ENCODE measurements at places on chromosomes 7 and 10.

GRCh38 chr7:38594949-38595348 lies 36.2 kb downstream of the AMPH start:
- no peak for DNase-seq

- no peak for DNase-seq
These were observed 656.3 kb upstream of the IGFBP3 start for GRCh38 chr7:46577394-46577793.

GRCh38 chr7:14787551-14787950 lies 115.0 kb downstream of the DGKB start:
- no peak for DNase-seq

GRCh38 chr10:52256832-52257691 lies 57.0 kb upstream of the DKK1 start:
- DNase-seq: no peak

GRCh38 chr10:118970770-118971169 lies 58.7 kb upstream of the NANOS1 start:
- no peak for DNase-seq

DNA sequence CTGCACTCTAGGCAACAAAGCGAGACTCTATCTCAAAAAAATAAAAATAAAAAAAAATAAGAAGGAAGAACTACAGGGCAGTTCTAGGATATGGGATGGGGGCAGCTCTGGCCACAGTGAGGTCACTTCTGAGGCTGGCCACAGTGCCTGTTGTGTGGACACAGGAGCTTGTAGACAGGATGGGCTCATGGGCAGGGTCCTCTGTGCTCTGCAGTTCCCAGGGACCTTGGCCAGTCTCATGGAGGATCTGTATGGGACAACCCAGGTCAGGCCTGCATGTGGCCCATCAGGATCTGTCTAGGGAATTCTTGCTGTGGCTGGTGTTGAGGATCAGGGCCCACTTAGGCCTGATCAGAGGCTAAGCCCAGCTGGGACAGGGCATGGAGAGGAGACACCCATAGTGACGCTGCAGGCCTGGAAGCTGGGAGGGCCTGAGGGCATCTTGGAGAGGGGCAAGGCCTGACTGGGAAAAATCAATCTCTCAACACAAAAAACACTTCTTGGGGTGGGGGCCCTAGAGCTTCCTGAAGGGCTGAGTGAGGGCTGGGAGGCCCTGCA lies 19.4 kb upstream of the PAX2 start:
- DNase-seq: no peak

GRCh38 chr10:73781548-73781878 lies 335 bp upstream of the CHCHD1 start:
- no peak for DNase-seq

DNA sequence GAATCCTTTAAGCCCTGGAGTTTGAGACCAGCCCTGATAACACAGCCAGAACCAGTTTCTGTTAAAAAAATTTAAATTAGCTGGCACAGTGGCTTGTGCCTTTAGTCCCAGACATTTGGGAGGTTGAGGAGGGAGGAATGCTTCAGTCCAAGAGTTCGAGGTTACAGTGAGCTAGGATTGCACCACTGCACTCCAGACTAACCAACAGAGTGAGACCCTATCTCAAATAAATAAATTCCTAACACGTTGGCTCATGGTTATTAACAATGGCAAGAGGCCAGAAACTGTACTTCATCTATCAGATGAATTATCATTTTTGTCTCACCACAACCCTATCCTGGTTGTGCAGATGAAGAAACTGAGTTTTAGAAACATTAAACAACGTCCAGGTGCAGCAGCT lies 2.1 kb upstream of the PPIA start:
- no peak for DNase-seq

DNA sequence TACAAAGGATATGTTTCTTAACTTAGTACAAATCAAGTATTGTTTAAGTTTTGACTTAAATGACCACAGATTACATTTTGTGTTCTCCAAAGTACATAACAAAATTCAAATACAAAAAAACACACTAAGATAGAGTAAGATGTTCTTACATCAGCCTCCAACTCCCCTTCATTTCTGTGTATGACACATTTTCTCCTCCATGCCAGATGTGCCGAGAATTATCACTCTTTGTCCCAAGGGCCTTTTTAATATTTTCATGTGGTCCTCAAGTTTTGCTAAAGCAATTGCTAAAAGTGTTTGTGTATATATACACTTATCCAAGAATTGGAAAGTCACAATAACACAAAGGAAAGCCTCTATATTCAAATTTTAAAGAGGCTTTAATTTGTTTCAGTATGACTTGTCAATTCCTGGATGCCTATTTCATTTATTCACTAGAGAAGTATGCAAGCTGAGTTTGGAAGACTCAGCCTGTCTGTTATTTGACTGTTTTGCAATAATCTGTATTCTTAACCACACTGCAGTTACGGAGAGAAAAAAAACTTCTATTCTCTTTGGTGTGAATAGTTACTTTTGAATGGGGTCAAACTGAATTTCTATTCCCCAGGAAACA lies 586.4 kb upstream of the SEMA3D start:
- DNase-seq: no peak

GRCh38 chr7:121796381-121796780 lies 76.6 kb upstream of the PTPRZ1 start:
- DNase-seq: no peak

GRCh38 chr10:62306663-62307062 lies 38.0 kb upstream of the RTKN2 start:
- no peak for DNase-seq

Data from pancreas (tissue), 10 donors.